ENCODE measurements at places on chromosomes 13 and 19.

GRCh38 chr19:45175515-45176345, 2.3 kb downstream of the TRAPPC6A start:
- no peak for DNase-seq

DNA sequence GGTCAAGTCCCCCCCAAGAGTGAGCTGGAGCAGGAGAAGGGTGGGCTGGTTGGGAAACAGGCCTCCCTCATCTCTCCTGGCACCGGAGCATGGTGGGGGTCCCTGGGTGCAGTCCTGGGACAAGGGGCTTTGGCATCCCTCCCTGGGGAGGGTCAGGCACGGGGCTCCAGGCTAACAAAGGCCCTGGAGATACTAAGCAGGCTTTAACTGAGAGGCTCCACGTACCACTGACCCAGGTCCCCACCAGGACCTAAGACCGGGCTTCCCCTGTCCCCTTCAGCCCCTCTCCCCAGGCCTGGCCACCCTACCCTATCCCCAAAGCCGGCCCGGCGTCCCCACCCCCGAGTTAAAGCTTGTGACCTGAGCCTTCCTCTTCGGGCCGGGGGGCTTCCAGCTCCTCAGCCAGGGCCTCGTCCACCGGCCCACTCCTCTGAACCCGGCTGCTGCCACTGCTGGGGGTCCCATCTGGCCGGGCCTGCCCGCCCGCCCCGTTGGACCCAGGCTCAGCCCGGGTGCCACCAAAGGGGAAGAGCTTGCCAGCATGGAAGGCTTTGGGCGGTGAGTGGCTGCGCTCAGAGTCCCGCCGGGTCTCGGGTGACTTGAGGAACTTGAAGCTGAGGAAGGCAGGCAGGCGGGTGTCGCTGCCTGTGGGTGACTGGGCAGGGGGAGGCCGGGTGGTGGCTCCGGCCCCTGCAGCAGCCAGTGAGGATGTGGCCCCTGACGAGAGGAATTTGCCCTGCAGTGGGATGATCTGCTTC, 10.1 kb downstream of the ANO8 start:
- DNase-seq = no peak

GRCh38 chr19:5177745-5178450, 162.7 kb downstream of the PTPRS start:
- no peak for DNase-seq

- no peak for DNase-seq
Observed at GRCh38 chr13:32212421-32212820, 102.7 kb downstream of the ZAR1L start.

DNA sequence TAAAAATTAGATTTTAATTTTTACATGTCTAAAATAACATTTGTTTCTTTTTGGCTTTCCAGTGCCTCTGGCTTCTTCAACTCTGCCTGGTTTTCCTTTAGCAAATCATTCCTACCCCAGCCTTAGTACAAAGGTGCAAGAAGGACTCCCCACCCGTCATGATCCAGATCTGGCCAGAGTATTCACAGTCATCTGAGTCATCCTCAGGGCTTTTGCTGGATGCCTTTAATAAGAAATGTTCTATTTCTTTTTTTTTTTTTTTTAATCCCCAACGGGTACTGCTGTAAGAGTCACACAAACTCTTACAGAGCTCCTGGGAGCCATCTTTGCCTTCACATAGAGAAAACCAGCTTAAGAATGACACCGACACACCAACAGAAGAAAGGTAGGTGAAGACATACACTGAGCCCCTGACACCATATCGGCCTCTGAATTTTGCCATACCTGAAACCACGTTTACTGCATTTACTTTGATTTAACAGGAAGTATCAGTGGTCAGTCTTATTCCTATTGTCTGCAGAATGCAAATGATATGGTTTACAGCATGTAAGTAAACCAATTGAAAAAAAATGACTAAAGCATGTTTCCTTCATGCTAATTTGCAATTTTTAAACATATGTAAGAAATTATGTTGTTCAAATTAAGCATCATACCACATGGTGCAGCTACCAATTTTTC, 184.4 kb downstream of the NALCN start:
- no peak for DNase-seq

DNA sequence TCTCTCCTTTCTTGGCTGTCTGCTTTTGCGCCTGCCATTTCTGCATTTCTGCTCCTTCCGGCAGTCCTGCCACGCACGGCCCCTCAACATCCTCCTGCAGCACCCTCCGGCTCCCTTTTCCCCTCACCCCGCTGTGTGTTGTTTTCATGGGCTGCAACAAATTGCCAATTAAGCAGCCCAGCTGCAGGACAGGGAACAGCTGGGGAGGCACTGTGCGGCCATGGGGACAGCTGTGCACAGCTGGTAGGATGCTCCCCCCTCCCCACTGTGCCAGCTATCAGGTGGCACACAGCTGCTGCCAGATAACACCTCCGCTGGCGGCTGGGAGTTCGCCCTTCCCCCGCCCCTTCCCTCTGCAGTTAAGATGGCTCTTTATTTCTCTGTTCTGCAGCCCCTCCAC, 25.4 kb downstream of the LYL1 start:
- no peak for DNase-seq

DNA sequence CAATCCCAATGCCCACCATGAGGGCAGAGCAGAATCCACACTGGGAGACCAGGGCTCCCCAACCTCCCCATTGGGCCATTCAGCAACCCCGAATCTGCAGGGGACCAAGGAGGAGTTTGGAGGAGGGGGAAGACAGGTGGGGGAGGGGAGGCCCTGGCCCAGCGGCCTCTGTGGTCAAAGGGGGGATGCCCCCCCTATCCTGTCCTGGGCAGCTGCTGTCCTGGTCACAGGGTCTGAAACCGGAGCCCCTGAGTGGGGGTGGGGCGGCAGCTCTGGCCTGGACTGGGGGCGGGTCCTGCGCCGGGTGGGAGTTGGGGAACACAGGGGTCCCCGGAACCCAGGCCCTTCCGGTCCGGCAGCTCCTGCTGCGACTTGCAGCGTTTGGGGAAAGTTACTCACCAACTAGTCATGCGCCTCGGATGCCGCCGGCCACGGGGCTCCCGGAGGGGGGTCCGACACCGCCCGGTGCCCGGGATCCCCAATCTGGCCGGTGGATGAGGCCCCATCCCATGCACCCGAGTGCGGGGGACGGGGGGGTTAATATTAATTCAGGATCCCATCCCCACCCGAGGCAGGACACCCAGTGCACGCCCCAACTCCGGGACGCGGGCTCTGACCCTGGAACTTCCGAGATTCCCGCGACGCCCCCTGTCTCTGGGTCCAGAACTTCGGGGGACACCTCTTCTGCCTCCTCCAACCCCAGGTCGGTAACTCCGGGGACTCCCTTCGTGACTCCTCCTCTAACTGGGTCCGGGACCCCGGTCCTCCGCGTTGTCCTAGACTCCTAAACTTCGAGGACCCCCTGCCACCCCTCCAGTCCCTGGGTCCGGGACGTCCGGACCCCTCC, 872 bp downstream of the HOMER3 start:
- no peak for DNase-seq

DNA sequence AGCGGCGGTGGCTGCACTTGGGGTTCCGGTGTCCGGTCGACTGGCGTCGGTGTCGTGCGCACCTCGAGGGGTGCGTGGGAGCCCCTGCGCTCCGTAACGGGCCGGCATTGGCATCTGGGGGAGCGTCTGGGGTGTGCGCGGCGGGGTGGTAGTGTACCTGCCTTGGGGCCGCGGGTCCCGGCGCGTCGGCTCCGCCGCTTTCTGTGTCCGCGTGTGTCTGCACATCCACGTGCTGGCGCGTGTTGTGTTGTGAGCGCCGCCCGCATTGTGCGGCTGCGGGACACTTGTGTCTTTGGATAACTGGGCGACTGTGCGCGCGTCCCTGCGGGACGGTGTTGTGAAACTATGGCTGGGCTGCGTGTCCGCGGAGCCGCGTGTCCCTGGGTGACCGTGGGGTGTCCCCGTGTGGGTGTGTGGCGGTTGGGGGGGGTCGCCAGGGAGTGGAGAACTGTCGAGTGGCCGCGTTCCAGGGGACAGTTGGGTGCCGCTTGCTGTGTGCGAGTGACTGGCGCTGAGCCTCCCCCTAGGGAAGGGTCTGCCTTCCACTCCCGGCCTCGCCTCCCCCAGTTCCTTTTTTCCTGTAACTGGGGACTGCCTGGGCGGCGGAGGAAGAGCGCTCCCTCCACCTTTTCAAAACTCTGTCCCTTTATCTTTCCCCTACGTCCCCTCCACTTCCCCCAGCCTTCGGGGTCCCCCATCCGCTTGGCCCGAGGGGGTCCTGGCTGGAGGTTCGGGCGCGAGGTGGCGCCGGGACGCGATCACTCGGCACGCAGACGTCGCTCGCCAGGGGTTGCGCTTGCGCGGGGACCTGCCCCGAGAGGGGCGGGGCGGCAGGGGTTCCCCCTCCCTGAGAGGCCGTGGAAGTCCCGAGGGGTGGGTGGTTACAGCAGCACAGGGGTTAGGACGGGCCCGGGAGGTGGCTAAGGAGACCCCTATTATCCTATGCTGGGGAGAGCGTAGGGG, 5.7 kb upstream of the NFIC start:
- peak; percentile 84 for DNase-seq

DNA sequence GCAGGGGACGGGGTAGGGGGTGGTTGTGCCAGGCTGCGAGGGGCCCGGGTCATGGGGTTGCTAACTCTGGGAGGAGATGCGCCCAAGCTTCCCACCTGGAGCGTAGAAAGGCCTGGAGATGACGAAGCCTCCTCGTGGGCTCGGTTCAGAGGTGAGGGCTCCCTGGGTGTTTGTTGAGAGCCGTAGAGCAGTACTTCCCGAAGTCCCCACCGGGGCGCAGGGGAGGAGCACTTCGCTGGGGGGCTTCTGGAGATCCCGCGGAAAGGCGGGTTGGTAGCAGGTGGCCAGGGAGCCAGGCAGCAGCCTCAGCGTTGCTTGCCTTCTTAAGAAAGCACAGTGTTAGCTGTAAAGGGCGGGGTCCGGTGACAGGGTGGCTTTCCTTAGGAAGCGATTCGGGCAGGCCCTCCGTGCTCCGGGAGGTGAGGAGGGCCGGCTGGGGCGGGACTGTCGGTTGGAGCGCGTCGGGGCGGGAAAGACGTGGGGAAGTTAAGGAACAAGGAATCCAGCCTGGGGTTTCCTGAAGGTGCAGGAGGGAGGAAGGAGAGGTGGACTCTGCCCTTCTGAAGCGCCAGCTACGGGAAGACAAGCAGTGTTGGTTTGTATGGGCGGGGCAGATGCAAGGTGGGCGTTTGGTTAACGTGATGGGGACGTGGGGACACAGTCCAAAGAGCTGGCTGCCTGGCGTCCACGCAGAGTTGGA, 3.3 kb downstream of the VSTM2B start:
- DNase-seq = no peak

- DNase-seq = no peak
Observed at GRCh38 chr13:46759846-46760245, 37.1 kb downstream of the ESD start.

GRCh38 chr13:48437371-48437770, 24.5 kb upstream of the LPAR6 start:
- no peak for DNase-seq

DNA sequence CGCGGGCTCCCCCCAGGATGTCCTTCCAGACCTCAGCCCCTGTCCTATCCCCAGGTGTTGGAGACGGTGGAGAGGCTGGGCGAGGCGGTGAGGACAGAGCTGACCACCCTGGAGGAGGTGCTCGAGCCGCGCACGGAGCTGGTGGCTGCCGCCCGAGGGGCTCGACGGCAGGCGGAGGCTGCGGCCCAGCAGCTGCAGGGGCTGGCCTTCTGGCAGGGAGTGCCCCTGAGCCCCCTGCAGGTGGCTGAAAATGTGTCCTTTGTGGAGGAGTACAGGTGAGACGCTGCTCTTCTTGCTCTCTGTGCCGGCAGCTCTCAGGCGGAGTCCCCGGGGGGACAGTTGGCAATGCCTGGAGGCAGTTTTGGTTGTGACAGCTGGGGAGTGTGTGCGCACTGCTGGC, 6.9 kb downstream of the TTYH1 start:
- DNase-seq = no peak

GRCh38 chr19:38734176-38734425, 10.2 kb downstream of the CAPN12 start:
- no peak for DNase-seq

DNA sequence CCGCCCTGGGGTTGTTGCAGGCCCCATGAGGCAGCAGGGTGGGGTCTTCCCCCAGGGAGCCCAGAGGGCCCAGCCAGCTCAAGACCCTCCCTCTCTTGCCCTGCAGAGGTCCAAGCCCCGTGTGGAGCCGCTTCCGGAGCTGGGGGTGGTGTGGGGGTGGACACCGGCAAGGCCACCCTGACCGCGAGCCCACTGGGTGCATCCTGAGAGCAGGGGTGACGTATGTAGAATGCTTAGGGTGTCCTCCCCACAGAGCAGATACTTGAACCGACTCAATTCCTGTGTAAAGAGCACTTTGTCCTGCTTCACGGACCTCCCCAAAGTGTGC, 14.8 kb downstream of the UBXN6 start:
- DNase-seq = no peak

DNA sequence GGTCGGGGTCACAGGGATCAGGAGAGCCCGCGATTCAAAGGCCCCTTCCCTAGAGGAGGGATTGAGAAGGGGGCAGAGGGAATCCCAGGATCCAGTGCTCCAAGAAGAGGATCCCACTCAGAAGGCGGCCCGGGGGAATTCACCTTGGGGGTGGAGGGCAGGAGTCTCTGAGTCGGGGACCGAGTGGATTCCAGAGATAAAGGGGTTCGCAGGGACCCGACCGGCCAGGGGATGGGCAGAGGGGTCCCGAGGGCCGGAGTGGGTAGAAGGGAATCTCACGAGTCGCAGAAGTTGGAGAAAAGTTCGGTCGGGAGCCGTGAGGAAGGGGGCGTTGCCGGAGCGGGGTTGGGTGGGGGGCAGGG, 261 bp downstream of the PRKD2 start:
- no peak for DNase-seq

DNA sequence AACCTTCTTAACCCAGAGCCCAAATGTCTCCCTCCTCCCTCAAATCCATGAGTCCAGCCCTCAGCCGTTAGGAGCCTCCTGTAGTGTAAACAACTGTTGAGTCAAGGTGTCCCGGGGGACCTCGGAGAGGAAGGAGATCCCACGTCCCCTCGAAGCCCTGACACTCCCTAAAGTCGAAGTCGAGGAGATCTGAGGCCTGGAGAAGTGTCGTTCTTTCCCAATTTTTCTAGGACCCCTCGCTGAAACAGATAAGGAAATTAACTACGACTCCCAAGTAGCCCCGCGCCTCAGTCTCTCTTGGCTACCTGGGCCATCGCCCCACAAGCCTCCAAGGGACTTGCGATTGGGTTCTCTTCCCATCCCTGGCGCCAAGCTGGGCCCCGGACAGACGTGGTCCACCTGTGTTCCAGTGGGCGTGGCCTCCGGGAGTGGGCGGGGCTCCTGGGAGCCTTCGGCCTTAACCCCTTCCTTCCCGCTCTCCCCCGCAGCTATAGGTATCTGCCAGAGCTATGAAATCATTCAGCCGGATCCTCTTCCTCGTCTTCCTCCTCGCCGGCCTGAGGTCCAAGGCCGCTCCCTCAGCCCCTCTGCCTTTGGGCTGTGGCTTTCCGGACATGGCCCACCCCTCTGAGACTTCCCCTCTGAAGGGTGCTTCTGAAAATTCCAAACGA, 869 bp downstream of the GFY start:
- DNase-seq = peak; percentile 62

All from stimulated activated CD4-positive, alpha-beta T cell treated with anti-CD3 and anti-CD28 coated beads, Interleukin-2, amount 100 ng/mL, for 24 hours (primary cell).